Aorta (tissue), 5 donors: ENCODE measurements at places on chromosomes 2 and 18.
A peak's percentile ranks its signal among the peaks of the same experiment; 100 is the strongest.

DNA sequence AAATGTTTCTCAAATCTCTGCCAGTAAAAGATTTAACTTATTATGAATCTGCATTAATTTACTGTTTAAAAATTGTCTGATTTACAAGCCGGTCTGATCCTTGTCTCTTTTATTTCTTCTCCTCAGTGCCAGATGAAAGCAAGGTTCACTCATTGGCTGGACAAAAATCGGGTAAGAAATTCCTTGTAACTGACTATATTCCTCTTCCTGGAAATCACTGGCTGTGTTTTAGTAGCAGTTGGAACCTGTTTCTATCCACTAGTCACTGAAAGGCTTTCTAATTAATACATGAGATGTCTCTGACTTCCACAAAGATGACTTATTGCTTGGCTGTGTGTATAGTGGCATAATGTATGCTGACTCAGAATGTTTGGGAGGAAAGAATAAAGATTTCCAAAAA is 436.6 kb upstream of the NRP2 start:
- no peak for DNase-seq

- DNase-seq: no peak
Measured at GRCh38 chr2:219852626-219853025, 225.2 kb downstream of the SLC4A3 start.

- no peak for DNase-seq
Measured at GRCh38 chr2:239329284-239329971, 71.4 kb downstream of the HDAC4 start.

DNA sequence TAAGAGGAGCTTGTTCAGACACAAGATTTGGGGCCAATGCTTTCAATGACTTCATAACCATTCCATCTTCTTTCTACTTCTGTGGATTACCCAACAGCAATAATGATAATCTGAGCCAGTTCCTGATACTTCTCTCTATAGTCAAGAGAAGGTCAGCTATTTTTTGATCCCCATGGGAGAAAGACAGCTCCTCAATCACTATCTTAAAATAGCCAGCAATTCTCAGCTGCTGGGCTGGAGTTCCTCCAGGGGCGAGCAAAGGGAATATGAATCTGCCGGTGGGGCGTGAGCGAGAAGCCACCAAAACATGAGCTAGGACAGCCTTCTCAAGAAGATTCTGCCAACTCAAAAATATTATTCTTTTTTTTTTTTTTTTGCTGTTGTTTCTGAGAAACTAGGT is at the start of gene TMEM182:
TMEM182 (plus strand) TSS at position 269 of the 400 bp plus-strand sequence. CDS start 187 bp downstream, outside the sequence.
- no peak for DNase-seq

DNA sequence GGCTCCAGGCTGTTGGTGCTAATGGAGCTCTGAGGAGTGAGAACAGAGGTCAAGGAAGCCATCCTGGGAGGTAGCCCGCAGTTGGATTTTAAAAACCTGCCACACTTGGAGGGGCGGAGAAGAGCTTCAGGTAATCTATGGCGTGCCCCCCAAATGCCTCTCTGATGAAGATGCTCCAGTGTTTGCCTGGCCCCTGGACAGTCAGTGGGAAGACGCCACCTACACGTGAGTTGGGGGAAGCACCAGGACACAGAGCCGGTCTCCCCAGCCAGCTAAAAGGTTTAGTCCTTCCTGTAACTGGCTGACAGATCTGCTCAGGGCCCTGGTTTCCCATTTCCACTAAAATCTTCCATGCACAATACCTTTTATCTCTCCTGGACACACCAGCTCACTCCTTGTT is 225.0 kb downstream of the TTC32 start:
- DNase-seq: no peak

- no peak for DNase-seq
Measured at GRCh38 chr2:48414980-48415835, 114.7 kb upstream of the STON1 start.

GRCh38 chr18:57466745-57467409 is 31.7 kb downstream of the ONECUT2 start:
- no peak for DNase-seq

GRCh38 chr2:196478588-196478987 is 160.9 kb upstream of the CCDC150 start:
- DNase-seq: no peak

DNA sequence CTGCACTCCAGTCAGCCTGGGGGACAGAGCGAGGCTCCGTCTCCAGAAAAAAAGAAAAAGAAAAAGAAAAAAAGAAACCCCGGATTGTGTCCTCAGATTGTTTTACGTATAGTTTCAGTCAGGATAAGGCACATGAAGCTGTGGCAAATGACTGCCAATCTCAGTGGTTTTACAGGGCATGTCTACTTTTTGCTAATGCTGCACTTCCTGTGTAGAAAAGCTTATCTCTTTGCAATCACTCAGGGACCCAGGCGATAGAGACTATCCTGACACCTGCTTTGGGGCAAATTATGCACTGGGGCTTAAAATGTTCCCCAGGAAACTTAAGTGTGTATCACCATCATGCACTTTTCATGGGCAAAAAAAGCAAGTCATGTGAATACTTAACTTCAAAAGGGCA is 103.7 kb upstream of the MEIS1 start:
- DNase-seq: no peak

DNA sequence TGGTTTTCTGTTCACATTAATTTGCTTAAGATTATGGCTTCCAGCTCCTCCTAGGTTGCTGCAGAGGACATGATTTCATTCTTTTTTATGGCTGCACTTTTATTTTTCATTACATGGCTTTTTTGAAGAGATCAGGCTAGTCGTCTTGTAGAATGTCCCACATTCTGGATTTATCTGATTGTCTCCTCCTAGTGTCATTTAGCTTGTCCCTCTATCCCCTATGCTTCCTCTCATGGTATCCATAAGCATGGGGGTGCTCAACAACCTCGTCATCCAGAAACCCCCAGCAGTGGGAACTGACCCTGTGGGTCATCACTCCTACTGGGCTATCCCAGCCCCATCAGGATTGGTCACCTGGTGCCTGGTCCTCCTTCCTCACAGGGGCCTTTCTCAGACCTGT is 49.6 kb downstream of the SERTAD2 start:
- DNase-seq: no peak

DNA sequence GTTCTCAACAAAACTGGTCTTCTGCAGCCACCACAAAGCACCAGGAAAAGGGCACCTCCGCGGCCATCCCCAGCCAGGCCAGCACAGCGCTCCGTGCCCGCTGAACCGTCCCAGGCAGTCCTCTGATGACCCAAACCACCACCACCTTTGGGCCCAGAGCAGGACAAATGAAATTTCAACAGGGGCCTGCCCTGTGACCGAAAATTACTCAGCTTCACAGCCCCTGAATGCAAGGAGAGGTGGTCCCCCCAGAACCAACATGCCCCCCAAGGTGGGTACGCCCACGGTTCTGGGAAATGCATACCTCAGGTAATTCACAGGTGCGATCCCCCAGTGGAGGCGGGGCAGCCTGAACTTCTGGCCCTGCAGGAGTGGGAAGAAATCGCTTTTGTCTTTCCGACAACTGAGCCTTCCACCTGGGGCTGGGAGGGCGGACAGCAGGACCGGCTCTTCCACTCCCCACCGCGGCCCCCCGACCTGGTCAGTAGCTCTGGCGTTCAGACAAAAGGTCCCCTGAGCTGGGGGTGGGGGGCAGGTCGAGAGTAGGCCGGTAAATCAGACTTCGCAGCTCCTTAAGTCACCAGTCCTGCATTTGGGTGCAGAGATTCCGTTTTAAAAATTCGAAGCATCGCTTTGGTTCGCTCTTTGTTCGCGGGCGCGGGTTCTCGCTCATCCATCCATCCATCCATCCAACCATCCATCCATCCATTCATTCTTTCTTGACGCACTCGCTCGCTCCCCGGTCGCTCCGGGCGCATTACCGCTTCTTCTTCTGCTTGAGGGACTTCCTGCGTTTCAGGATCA is 1.4 kb downstream of the ARL4C start:
- peak; percentile 49 for DNase-seq

- DNase-seq: no peak
Measured at GRCh38 chr18:274313-274712, 6.5 kb upstream of the THOC1 start.

DNA sequence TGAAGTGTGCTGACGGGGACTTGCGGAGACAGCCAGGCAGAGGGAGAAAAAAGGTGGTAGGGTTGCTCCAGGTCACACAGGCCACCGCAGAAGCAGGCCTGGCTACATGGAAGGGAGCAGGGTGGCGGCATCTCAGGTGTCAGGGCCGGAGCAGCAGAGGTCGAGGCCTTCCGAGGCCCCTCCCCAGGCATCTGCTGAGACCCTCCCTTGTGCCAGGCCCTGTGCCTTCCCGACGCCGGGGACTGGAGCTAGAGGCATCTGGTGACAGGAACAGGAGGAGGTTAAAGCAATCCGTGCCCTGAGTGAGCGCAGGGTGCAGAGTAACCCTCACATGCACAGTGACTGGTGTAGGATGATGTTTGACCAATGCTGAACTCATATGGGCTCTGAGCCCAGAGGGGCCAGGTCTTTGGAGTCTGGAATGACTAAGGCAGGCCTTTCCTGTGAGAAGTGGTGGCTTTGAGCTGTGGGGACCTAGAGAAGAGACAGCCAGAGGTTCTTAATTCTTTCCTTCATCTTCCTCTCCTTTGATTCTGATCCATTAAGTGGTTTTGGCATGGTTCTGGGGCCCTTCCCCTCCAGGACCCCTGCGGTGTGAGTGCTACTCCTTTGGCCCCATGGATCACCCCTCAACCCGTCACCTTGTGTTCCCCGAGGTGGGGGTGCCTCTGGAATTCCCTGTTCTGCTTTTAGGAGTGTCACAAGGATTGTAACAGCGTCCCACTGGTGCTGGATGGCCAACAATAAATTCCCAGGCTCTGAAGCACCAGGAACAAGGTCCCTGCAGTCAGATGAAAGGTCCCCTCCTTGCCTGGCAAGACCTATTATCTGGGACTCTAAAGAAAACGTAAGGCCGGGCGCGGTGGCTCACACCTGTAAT is 72.1 kb downstream of the KLHL29 start:
- no peak for DNase-seq

DNA sequence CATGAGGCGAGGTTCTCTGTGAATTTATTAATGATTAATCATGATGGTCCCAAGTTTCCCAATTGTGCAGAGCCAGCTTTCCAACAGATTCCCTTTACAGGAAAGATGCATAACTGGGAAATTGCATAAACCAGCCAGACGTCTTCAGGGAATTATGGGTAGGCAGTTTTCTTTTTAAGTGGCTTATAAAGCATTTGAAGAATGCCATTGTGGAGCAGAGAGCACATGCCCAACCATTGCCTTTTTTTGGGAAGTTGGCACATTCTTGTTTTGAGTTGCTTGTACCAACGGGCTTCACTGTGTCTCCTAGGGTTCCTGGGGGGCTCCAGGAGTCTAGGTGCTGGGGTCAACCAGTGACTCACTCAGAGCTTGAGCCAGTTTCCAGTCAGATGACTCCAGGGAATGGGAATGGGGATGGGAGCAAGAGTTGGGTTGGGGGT is 231.7 kb upstream of the FOSL2 start:
- DNase-seq: no peak

DNA sequence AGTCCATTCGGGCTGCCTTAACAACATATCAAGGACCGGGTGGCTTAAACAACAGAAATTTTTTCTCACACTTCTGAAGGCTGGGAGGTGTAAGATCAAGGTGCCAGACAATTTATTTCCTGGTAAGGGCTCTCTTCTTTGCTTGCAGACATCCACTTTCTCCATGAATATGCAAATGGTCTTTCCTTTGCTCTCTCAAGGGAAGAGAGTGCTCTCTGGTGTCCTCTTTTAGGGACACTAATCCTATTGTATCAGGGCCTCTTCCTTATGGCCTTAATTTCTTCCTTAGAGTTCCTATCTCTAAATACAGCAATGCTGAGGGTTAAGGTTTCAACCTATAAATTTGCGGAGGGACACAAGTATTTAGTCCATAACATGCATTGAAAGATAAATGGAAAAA is 770.8 kb downstream of the DSC3 start:
- DNase-seq: no peak

DNA sequence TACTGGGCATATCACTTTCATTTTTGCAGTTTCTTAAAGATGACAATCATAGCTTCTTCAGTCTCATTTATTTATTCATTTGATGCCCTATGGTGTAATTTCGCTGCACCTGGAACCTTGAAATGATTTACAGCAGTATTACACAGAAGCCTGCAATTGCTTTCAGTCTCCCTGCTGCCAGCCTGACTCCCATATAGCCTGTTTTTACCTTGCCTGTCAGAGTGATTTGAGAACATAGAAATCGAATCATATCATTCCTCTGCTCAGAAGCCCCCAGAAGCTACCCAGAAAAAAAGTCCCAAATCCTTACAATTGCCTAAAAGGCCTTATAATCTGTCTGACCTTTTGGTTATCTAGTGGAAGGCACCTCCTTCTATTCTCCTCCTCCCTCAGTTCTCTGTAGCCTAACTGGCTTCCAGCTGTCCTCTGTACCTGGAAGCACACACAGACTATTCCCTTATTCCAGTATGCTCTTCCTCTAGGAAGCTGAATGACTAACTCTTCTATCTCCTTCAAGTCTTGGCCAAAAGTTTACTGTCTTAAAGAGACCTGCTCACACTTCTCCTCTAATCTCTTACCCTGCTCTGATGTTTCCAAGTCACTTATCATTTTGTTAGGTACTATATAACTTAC is 12.6 kb downstream of the SCN3A start:
- DNase-seq: no peak

DNA sequence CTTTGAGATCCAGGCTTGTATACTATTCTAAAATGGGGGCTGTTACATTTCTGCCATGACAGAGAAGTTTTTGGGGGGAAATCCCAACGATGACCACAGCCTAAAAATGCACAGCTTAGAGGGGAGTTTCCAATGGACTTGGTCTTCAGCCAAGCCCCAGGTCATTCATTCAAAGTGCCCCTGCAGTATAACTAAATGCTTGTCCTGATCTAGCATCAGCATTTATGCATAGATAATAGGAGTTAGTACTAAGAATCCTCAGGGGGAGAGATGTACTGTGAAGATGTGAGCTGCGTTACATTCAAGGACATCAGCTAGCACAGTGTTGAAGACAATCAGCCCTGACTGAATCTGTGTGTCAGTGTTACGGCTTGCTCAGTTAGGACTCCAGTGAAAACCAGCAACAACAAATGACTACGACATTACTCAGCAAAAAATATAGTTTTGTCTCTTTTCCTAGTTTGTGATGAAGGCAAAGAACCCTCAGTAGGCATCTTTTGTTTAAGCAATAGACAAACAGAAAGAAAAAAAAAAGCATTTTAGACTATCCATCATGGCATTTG is 160.9 kb downstream of the ZEB2 start:
- DNase-seq: no peak

- no peak for DNase-seq
Measured at GRCh38 chr2:109380502-109381326, 233.1 kb downstream of the SEPTIN10 start.
